ENCODE measurements at places on chromosomes 12 and 14. TPM values are rescaled to one million over a fixed set of nuclear protein-coding genes. Genes with fewer than 3 reads are reported as not detected.

Gene CLEC4C
- not detected for total RNA-seq

Gene CHST11
- 4.3 TPM for total RNA-seq

- no peak for DNase-seq
These were observed 65.5 kb downstream of the C12orf56 start for GRCh38 chr12:64325055-64325454.

GRCh38 chr12:88420457-88420856, 159.8 kb downstream of the KITLG start:
- DNase-seq = no peak

DNA sequence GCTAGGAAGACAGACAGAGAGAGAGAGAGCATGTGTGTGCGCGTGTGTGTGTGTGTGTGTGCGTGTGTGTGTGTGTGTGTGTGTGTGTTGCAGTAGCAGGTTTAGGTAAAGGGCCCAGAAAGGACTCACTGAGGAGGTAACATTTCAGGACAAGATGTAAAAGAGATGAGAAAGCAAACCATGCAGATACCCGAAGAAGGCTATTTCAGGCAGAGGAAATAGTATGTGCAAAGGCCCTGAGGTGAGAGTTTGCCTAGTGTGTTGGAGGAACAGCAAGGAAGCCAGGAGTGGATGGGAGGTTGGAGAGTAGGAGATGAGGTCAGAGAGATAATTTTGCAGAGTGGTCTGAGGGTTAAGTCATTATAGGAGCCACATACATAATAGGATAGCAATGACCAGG, 754.3 kb upstream of the TBX3 start:
- no peak for DNase-seq
